Hematopoietic multipotent progenitor cell treated with erythropoietin and hydrocortisone succinate and interleukin-3 and kit ligand, for 17 days (in vitro differentiated cells): ENCODE measurements at places on chromosomes 3 and 15.
A peak's percentile ranks its signal among the peaks of the same experiment; 100 is the strongest.

- no peak for DNase-seq
These were observed 24.1 kb upstream of the MINAR1 start for GRCh38 chr15:79408041-79408440.

DNA sequence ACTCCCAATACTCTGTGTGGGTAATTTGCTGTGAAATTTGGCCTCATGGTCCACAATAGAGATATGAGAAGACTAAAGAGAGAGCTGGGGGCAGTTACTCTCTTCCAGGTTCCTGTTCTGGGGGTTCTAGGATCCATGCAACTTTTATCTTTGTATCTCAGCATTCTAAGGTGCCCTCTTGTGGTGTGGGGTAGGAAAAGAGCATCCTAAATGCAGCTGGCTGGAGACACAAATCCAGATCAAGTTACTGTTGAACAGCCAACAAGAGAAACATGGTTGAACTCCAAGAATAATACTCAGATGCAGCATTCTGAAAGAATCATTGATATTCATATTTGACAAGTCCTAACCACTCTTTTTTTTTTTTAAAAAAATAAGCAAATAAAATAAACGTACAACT is 238.2 kb downstream of the GREM1 start:
- DNase-seq: no peak

- no peak for DNase-seq
These were observed 4.9 kb downstream of the TMED3 start for GRCh38 chr15:79315623-79316328.

GRCh38 chr15:75042730-75043508 is 19.5 kb downstream of the PPCDC start:
- DNase-seq: peak; percentile 64

GRCh38 chr3:100374521-100374920 is 26.4 kb downstream of the TOMM70 start:
- DNase-seq: no peak

- DNase-seq: no peak
These were observed 39.1 kb downstream of the KNL1 start for GRCh38 chr15:40633178-40633577.

DNA sequence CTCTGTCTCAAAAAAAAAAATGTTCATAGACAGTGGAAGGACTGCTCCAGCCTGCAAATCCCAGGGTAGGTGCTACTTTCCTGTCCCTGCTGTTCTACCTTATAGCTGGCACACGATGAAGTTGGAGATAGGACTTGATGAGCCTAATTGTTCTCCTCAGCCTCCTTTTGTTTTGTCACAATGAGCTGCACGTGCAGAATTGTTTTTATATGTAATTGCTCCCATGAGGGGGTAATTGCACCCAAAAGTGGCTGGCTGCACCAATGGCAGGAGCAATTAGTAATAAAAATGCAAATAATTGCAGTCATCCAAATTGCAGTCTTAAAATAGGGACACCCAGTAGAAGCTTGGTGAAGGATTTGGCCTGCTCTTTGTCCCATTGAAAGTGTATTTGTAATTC is 63.0 kb upstream of the PFN2 start:
- DNase-seq: no peak

DNA sequence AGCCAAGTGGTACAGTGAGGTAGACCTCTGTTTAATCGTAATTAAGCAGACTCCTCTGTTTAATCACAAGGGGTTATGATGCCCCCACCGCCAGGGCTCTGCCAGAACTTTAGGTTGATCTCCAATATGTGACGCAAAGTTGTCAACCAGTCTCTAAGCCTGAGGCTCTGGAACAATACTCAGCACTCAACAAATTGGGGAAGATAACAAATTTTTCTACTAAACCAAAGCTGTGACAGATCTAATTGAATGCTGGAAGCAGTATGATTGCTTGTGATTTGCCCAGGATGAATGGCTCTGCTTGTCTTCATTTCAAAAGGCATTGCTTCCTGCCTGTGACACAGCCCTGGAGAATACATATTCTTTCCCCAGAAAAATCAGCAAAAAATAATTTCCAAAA is 57.1 kb downstream of the SNTN start:
- no peak for DNase-seq

GRCh38 chr15:72845981-72846383 is 62.4 kb upstream of the ADPGK start:
- DNase-seq: no peak

GRCh38 chr3:124442463-124442862 is 287.8 kb upstream of the UMPS start:
- no peak for DNase-seq

DNA sequence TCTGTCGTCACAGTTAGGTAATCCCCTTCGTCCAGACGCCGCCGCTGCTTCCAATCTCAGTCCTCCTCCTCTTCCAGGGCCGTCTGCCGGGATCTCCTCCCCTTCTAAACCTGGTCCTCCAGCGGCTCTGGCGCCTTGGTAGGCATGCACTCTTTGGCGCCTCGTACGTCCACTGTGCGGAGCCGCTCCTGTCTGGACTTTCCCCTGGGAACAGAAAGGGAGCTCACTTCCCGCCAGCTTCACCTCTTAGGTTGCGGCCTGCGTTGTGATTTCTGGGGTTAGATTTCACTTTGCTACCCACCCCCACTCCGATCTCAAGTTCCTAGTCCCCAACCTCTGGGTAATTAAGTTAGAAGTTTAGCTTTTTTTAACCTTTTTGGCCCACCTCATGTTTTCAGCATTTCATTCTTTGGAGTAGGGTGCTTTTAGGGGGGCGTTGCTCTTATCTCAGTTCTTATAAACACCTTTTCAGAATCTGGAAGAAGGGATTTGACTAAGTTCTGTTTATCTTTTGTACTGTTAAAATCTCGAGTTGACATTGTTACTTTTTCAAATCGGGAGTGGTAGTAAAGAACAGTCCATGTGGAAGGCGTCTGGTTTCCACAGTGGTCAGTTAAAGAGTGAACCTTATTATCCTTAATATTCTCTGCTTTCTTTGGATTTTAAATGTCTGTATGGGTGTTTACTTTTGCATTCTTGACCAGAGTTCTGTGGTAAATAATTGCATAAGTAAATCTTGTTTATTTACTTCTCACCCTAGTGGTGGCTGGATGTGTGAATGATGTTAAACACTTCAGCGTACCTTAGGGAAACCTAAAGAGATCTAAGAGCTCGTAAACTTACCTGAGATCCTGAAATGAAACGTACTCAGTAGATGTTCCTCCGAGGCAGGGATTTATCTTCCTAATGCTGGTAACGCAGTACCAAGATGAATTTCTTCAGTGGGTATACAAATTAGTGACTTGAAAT is 611 bp downstream of the CTDSPL2 start:
- DNase-seq: peak; percentile 37

GRCh38 chr3:100103558-100104441 is 10.5 kb downstream of the FILIP1L start:
- no peak for DNase-seq

- DNase-seq: no peak
These were observed 29.8 kb downstream of the LARS2 start for GRCh38 chr3:45417930-45418847.

- DNase-seq: no peak
These were observed 45.5 kb upstream of the CGNL1 start for GRCh38 chr15:57330619-57331340.

- no peak for DNase-seq
These were observed 55.6 kb upstream of the RGMA start for GRCh38 chr15:93144463-93145236.

- no peak for DNase-seq
These were observed 11.7 kb downstream of the IQCF1 start for GRCh38 chr3:51891242-51892039.

DNA sequence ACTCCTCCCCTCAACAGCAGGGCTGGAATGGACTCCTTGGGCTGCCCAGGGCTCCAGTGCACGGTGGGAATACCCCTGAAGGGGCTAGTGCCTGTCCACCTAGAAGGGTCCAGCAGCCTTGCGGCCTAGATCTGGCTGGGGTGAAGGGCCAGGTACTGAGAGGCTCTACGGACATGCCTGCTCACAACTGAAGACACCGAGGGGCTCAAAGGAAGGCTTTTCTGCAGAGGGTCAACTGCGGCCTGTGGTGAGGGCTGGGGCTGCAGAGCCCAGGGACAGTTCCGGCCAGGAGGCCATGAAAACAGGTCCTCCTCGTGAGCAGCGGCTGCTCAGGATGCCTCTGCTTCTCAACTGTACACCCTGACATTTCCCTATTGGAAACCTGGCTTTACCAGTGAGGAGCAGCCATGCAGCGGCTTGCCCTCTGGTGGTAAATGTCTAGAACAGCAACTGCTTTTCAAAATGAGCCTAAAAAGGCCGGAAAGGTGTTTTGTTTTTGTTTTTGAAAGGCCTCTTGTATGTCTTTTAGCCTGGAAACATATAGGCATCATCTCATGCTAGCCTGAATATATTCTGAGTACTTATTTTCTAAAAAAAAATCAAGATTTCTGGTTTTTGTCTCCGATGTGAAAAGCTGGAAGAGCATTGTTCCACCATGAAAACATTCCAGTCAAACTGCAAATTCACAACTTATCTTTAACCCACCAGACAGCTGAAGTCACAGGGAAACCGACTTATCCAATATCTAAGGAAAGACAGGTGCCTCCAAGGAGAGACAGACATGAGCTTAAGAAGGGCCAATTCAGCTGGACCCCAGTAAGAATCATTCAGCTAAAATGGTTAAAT is 163.4 kb downstream of the KLF13 start:
- DNase-seq: peak; percentile 54

- DNase-seq: no peak
These were observed 67.2 kb downstream of the DNASE1L3 start for GRCh38 chr3:58143417-58144055.

- DNase-seq: no peak
These were observed 161.3 kb downstream of the AKAP13 start for GRCh38 chr15:85541744-85542143.
